ENCODE measurements at places on chromosomes 6 and 20. TPM values are rescaled to one million over a fixed set of nuclear protein-coding genes. Genes with fewer than 3 reads are reported as not detected.
A peak's percentile ranks its signal among the peaks of the same experiment; 100 is the strongest.

DNA sequence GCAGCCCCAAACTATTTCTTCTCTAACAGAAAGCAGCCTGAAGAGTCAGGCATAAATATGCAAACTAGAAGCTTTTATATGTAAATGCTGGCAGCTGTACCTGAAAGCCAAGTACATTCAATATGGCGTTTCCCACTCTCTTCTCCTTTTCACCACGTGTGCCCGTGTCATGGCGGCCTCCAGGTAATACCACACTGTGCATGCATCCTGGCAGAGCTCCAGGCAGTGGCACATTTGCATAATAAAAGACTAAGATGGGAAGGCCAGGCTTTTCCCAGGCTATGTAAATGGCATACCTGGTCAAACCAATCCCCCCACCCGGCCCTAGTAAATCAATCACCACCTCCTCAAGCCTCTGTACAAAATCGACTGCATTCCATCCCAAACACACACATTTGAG lies 120.6 kb downstream of the MMUT start:
- no peak for DNase-seq
- peaks cover 6% of the 10 kb centered on the region for H3K4me1 ChIP-seq
- H3K27me3 ChIP-seq: no peaks in the 10 kb centered on the region
- H3K36me3 ChIP-seq: no peaks in the 10 kb centered on the region

HCK gene
- not detected for polyA plus RNA-seq

GRCh38 chr6:32212076-32212760 lies 11.6 kb downstream of the NOTCH4 start:
- no peaks in the 10 kb centered on the region for H3K4me1 ChIP-seq
- no peaks in the 10 kb centered on the region for H3K27me3 ChIP-seq
- H3K4me3 ChIP-seq: no peak overlapping the region
- no peaks in the 10 kb centered on the region for H3K36me3 ChIP-seq
- DNase-seq: no peak

- no peak overlapping the region for H3K4me3 ChIP-seq
- H3K36me3 ChIP-seq: no peaks in the 10 kb centered on the region
- no peaks in the 10 kb centered on the region for H3K27me3 ChIP-seq
- H3K4me1 ChIP-seq: no peaks in the 10 kb centered on the region
- DNase-seq: no peak
These were observed 15.2 kb downstream of the ADGB start for GRCh38 chr6:146613947-146614346.

- H3K36me3 ChIP-seq: no peaks in the 10 kb centered on the region
- no peak overlapping the region for H3K4me3 ChIP-seq
- no peak overlapping the region for H3K27ac ChIP-seq
- peaks cover 29% of the 10 kb centered on the region for H3K4me1 ChIP-seq
These were observed 44.6 kb downstream of the PPARD start for GRCh38 chr6:35386989-35387388.

SCP2D1 gene
- not detected for polyA plus RNA-seq

GRCh38 chr20:22920898-22921297 lies 114.2 kb upstream of the SSTR4 start:
- no peak overlapping the region for H3K27ac ChIP-seq
- H3K4me1 ChIP-seq: peaks cover 11% of the 10 kb centered on the region
- no peak for DNase-seq
- H3K27me3 ChIP-seq: peaks cover 11% of the 10 kb centered on the region

GRCh38 chr20:60934724-60935123 lies 317.3 kb upstream of the CDH4 start:
- H3K27me3 ChIP-seq: peaks cover 3% of the 10 kb centered on the region
- no peak overlapping the region for H3K4me3 ChIP-seq
- H3K4me1 ChIP-seq: no peaks in the 10 kb centered on the region

GRCh38 chr20:12028771-12029170 lies 111.1 kb downstream of the BTBD3 start:
- H3K4me3 ChIP-seq: no peak overlapping the region
- H3K27ac ChIP-seq: no peak overlapping the region
- H3K27me3 ChIP-seq: no peaks in the 10 kb centered on the region
- H3K4me1 ChIP-seq: no peaks in the 10 kb centered on the region

ID1 gene
- polyA plus RNA-seq: 40.8 TPM

- H3K4me1 ChIP-seq: peaks cover 6% of the 10 kb centered on the region
- no peaks in the 10 kb centered on the region for H3K27me3 ChIP-seq
- DNase-seq: no peak
These were observed 34.2 kb downstream of the DTNBP1 start for GRCh38 chr6:15628499-15629131.

GRCh38 chr6:19851241-19852089 lies 14.3 kb downstream of the ID4 start:
- H3K4me1 ChIP-seq: no peaks in the 10 kb centered on the region
- no peak overlapping the region for H3K4me3 ChIP-seq
- DNase-seq: no peak
- no peaks in the 10 kb centered on the region for H3K36me3 ChIP-seq
- no peaks in the 10 kb centered on the region for H3K27me3 ChIP-seq

DNA sequence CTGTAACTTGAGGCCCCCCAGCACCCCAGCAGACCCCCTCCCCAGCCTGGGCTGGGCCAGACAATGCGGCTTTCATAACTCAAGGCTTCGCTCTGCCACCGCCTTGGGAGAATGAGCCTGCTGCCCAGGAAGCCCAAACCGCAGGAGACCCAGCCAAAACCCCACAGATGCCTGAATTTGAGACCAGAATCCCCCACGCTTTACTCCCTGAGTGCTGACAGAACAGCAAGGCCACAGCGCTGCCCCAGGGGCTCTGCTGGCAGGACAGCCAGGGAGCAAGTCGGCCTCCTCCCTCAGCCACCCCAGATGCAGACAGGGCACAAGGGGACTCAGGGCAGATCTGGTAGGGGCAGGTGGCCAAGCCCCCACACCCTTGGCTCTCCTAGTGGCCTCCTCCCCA lies 2.2 kb downstream of the MDFI start:
- DNase-seq: no peak
- no peak overlapping the region for H3K4me3 ChIP-seq
- peaks cover 33% of the 10 kb centered on the region for H3K36me3 ChIP-seq
- peaks cover 50% of the 10 kb centered on the region for H3K4me1 ChIP-seq

PPP1R3G gene
- 0.02 TPM for polyA plus RNA-seq

MYLK4 gene
- 0.22 TPM for polyA plus RNA-seq

DNA sequence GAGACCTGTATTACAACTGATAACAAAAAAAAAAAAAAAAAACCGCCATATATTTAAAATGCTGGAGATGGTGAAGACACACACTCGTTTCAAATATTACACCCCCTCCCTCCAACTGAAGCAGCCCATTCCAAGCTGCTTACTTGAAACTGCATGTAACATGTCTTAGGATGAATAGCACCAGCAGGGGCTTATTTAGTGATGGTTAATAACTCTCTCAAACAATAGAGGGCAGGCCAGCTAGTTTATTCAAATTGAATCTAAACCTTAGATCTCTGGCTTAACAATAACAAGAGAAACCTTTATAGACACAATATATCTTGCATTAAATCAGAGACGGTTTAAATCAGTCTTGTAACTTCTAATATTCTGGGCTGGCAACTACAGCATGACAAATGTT lies 9.3 kb upstream of the JPH2 start:
- no peaks in the 10 kb centered on the region for H3K4me1 ChIP-seq
- H3K27ac ChIP-seq: no peak overlapping the region
- DNase-seq: no peak
- no peaks in the 10 kb centered on the region for H3K27me3 ChIP-seq

DNA sequence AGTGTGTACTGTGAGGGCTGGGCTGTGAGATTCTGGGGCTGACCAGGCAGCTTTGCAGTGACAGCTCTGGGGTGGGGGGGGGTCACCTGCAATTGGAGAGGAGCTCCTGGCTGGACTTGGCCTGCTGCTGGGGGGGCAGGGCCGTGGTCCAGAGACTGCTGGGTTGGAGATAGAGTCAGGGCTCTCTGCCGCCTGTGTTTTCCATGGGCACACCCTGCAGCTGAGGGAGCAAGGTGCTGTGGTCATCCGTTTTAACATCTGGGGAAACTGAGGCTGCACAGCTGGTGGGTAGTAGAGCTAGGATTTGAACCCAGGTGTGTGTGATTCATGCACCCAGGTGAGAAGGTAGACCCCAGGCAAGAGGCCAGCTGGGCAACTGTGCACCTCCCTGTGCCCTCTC lies 7.3 kb downstream of the DLGAP4 start:
- no peak overlapping the region for H3K4me3 ChIP-seq
- peaks cover 39% of the 10 kb centered on the region for H3K27me3 ChIP-seq
- no peak for DNase-seq
- H3K4me1 ChIP-seq: no peaks in the 10 kb centered on the region

DNA sequence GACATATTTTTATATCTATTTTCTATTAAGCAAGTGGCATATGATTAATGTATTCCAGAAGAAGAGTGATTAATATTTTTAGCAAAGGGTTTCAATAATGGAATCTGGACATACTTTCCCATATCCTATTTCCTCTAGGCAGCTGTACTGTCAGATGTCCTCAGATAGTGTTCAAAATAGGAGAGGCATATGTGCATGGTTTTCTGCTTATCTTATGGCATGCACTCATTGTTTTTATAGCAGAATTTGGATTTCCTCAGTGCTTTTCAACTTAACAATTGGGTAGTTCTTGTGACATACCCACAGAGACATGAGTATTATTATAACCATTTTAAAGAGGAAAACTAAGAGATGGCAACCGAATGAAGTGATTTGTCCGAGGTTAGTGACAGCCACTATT lies 12.6 kb upstream of the SLC17A5 start:
- H3K4me3 ChIP-seq: no peak overlapping the region
- DNase-seq: no peak
- H3K4me1 ChIP-seq: peaks cover 4% of the 10 kb centered on the region
- H3K27ac ChIP-seq: no peak overlapping the region
- no peaks in the 10 kb centered on the region for H3K27me3 ChIP-seq

CGA gene
- not detected for polyA plus RNA-seq

GRCh38 chr20:23161244-23161891 lies 75.2 kb upstream of the CD93 start:
- peak; percentile 46 for DNase-seq
- H3K4me3 ChIP-seq: no peak overlapping the region
- peaks cover 48% of the 10 kb centered on the region for H3K4me1 ChIP-seq
- no peaks in the 10 kb centered on the region for H3K27me3 ChIP-seq

GABRR1 gene
- not detected for polyA plus RNA-seq

RAD21L1 gene
- not detected for polyA plus RNA-seq

LMBRD1 gene
- 18.5 TPM for polyA plus RNA-seq

KCNQ5 gene
- polyA plus RNA-seq: 3.5 TPM

DNA sequence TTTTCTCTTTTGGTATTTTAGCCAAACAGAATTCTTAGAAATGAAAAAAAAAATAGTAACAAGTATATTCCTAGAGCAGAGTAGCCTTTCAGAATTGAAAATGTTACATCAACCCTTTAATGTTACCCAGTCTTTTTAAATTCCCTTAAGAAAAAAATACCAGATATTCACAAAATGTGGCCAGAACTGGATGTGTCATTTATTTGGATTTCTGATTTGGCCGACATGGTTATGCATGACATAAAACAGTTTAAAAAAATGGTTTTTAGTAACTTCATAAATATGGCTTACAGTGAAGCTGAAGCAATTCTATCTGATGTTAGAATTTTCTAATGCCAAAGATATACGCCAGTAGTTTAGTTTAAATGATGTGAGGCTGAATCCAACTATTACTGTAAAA lies 112.0 kb downstream of the ATXN1 start:
- no peak overlapping the region for H3K4me3 ChIP-seq
- no peak overlapping the region for H3K27ac ChIP-seq
- peaks cover 24% of the 10 kb centered on the region for H3K4me1 ChIP-seq
- H3K36me3 ChIP-seq: peaks cover 5% of the 10 kb centered on the region
- H3K27me3 ChIP-seq: no peaks in the 10 kb centered on the region
- no peak for DNase-seq

GRCh38 chr6:79737172-79737571 lies 106.0 kb downstream of the SH3BGRL2 start:
- H3K27me3 ChIP-seq: no peaks in the 10 kb centered on the region
- no peak for DNase-seq
- H3K4me3 ChIP-seq: no peak overlapping the region
- H3K36me3 ChIP-seq: no peaks in the 10 kb centered on the region

DNA sequence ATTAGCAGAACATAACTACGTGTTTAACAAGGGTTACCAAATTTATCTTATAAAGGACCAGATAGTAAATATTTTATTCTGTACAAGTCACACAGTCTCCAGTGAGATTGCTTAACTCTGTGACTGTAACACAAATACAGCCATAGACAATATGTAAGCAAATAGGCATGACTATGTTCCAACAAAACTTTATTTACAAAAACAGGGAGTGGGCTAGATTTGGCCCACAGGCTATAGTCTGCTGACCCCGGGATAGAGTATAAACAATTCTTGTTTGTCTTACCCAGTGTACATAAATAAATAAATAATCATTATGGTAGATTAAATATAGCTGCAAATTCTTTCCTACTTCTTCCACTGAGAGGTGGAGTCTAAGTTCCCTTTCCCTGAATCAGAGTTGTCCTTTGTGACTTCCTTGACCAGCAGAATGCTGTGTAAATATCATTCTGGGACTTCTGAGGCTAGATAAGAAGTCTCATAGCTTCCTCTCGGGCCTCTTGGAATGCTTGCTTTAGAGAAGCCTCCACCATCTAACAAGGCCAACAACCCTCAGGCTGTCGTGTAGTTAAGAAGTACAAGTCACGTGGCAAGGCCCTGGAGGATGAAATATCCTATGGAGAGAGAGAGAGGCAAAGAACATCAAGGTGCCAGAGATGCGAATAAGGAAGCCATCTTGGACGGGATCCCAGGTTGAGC lies 59.1 kb upstream of the TMEM244 start:
- no peaks in the 10 kb centered on the region for H3K27me3 ChIP-seq
- H3K36me3 ChIP-seq: no peaks in the 10 kb centered on the region
- no peak for DNase-seq
- H3K27ac ChIP-seq: no peak overlapping the region
- no peaks in the 10 kb centered on the region for H3K4me1 ChIP-seq

BAG2 gene
- polyA plus RNA-seq: 0.89 TPM

DNA sequence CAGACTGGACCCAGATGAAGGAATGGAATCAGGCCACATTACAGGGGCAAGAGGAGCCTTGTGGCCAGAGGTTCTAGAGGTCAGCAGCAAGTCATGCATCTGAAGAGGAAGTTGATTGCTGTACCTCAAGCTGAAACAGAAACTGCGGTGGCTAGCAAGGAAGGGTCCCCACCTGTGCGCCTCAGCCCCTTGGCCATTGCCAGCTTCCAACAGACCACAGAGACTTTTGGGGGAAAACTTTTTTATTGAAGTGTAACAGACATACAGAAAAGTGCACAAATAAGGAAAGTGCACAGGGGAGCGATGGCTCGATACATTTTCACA lies 26.8 kb upstream of the SLC9A8 start:
- H3K4me3 ChIP-seq: no peak overlapping the region
- no peaks in the 10 kb centered on the region for H3K36me3 ChIP-seq
- H3K27ac ChIP-seq: no peak overlapping the region
- DNase-seq: no peak
- no peaks in the 10 kb centered on the region for H3K27me3 ChIP-seq

DNA sequence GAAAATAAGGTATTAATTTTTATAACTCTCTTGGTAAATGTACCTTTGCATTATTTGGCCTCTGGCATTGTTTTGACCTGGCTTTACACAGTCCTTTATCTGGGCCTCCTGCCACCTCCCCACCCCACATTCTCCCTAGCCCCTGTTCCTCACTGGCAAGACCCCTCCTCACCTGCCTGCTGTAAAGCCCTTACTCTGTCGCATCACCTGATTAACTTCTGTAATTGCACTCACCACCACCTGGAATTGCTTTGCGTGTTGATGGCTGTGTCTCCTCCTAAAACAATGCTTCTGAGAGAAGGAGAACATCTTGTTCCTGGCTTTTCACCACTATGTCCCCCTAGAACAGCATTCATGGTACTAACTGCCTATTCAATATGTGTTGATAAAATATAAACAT lies 24.8 kb downstream of the SNX9 start:
- DNase-seq: no peak
- H3K27ac ChIP-seq: no peak overlapping the region
- no peaks in the 10 kb centered on the region for H3K36me3 ChIP-seq
- H3K4me1 ChIP-seq: peaks cover 30% of the 10 kb centered on the region
- H3K27me3 ChIP-seq: no peaks in the 10 kb centered on the region
